ENCODE measurements at places on chromosomes 6 and 20. TPM values are rescaled to one million over a fixed set of nuclear protein-coding genes. Genes with fewer than 3 reads are reported as not detected.
A peak's percentile ranks its signal among the peaks of the same experiment; 100 is the strongest.

PRSS35 gene
- polyA plus RNA-seq, result 0.16 TPM

DNA sequence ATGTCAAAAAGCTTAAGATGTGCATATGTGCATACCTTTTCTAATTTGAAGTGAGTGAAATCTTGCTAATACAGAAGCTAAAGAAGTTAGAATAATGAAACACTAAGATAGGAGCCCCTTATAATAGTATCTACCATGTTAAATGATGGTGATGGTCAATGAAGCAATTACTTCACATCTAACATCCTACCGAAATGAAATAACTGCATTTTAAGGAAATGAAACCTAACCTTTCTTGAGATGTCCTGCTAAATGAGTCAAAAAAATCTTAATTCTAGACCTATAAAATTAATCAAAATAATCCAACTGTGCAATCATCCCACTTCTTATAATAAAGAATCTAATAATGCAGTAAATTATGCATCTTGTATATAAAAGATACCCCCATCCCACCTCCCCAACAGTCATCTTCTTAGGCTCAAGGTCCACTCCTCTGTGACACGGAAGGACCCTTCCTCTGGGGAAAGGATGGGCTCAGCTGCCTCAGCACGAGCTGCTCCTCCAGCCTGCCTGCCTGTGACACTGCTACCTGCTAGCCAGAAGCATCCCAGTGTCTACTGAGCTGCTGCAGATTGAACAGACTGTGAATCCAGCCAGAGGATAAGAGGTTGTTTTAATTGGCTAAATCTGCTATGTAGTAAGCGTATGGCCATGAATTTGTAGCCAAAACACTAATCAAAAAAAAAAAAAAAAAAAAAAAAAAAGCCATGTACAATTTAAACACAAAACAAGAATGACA, 129.6 kb upstream of the BEND3 start:
- no peaks in the 10 kb centered on the region for H3K4me1 ChIP-seq
- DNase-seq, result no peak
- H3K27ac ChIP-seq, result no peak overlapping the region
- H3K36me3 ChIP-seq, result peaks cover 8% of the 10 kb centered on the region
- H3K4me3 ChIP-seq, result no peak overlapping the region
- no peaks in the 10 kb centered on the region for H3K27me3 ChIP-seq

- H3K36me3 ChIP-seq, result no peaks in the 10 kb centered on the region
- peak overlapping the region; percentile 93 for H3K4me3 ChIP-seq
- H3K27me3 ChIP-seq, result peaks cover 29% of the 10 kb centered on the region
- H3K27ac ChIP-seq, result peak overlapping the region; percentile 94
- DNase-seq, result peak; percentile 40
- H3K4me1 ChIP-seq, result peaks cover 50% of the 10 kb centered on the region
These were observed 1.6 kb upstream of the HEY2 start for GRCh38 chr6:125747589-125748405.

GRCh38 chr6:169288591-169288990, 34.9 kb upstream of the THBS2 start:
- H3K27me3 ChIP-seq, result peaks cover 4% of the 10 kb centered on the region
- DNase-seq, result no peak
- H3K36me3 ChIP-seq, result no peaks in the 10 kb centered on the region

GRCh38 chr6:6717953-6718352, 129.4 kb downstream of the LY86 start:
- no peaks in the 10 kb centered on the region for H3K36me3 ChIP-seq
- H3K27ac ChIP-seq, result no peak overlapping the region
- H3K4me1 ChIP-seq, result no peaks in the 10 kb centered on the region
- DNase-seq, result no peak
- H3K27me3 ChIP-seq, result peaks cover 6% of the 10 kb centered on the region

GRCh38 chr6:81969814-81970213, 217.3 kb upstream of the TENT5A start:
- H3K27me3 ChIP-seq, result no peaks in the 10 kb centered on the region
- H3K4me1 ChIP-seq, result no peaks in the 10 kb centered on the region
- H3K27ac ChIP-seq, result no peak overlapping the region
- no peaks in the 10 kb centered on the region for H3K36me3 ChIP-seq
